Caco-2 (cell line): ENCODE measurements at places on chromosomes 6 and 20. TPM values are rescaled to one million over a fixed set of nuclear protein-coding genes. Genes with fewer than 3 reads are reported as not detected.

DNA sequence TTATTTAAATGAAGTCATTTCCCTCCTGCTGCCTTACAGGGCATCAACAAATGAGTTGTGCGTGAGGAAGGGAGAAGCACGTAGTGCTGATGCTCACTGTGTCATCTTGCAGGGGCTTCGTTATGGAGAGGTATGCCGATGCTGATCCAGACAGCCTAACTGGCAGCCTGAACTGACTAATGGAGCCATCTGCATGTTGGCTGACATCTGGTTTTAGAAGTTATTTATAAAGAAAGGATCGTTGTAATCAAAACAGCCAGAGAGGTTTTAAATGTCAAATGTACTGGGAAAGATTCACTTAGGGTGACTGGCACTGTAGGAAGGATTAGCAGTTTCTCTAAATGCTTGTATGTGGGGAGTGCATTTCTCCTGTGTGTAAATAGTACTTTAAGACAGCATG is 54.6 kb downstream of the FARS2 start:
- no peak for DNase-seq

DNA sequence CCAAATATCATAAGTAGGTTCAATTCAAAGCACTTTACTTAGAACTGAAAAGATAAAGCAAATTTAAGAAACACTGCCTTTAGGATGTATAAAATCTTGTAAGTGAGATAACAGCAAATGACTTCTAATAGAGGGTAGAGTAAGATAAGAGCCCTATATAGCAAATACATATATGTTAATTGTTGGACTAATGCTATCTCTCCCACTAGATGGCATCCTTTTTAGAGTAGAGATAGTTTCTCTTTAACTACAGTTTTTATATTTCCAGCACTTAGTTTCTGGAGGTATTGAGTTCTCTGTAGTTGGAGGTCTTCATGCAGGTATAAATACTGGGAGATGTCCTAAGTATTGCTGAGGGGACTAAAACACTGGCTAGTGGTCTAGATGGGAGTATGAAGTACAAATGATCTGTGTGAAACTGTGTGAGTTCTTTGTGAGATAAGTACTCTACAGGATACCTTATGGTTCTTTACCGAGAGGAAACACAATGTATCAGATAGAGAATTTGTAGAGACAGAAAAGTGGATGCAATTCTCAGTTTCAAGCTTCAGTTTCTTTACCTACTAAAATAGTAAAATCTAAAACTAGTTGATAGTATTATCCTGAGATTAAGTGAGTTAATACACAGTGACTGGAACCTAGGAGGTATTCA is 399.3 kb downstream of the KHDRBS2 start:
- DNase-seq = no peak

- no peak for DNase-seq
Observed at GRCh38 chr6:168122011-168122410, 43.0 kb upstream of the FRMD1 start.

Gene ACTL10
- 3.4 and 4.5 TPM in 2 replicates for total RNA-seq

DNA sequence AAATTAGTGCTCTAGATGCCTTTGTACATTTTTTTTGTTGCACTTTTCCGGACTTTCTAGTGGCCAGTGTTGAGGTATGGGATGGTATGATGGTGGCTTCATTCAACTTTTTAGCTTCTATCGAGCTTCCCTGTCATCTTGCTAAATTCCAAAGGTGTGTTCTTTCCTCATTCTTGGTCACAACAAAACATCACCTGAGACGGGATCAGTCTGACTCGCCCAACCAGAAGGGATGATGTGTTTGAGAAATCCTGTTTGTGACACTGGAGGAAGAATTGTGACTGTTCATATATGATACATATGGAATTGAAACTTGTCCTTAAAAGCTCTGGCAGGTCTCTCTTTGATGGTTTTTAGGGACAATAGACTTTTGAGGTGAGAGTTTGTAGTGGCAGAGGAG is 33.8 kb downstream of the KCNS1 start:
- DNase-seq = no peak

DNA sequence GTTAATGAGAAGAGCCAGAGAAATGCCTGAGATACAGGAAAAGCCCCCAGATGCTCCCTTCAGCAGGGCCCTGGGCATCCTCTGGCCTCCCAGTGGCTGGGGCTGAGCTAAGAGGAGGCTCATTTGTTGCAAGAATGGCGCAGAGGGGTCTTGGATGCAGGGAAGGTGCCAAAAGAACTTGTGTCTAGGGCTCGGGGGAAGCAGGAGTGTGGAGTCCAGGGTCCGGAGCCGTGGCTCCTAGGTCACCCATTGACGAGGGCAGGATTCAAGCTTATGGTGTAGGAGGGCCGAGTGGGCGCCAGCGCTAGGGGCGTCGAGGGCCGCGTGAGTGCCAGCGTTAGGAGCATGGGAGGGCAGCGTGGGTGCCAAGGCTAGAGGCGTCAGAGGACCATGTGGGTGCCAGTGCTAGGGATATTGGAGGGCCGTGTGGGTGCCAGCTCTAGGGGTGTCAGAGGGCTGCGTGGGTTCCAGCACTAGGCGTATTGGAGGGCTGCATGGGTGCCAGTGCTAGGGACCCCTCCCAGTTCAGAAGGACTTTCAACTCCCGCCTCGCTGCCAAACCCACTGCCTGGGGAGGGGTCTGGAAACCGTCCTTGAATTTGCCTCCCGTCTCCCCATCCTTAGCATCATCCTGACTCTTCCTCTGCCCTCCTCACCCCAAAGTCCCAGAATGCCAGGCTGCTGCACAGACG is 250.5 kb upstream of the AFDN start:
- no peak for DNase-seq

GRCh38 chr6:4848382-4849068 is 72.3 kb downstream of the CDYL start:
- DNase-seq = peak; percentile 70
